Endothelial cell of umbilical vein (primary cell): ENCODE measurements at places on chromosomes 7 and 10.

- H3K27me3 ChIP-seq = peaks cover 5% of the 10 kb centered on the region
- H3K36me3 ChIP-seq = no peaks in the 10 kb centered on the region
- no peak overlapping the region for H3K27ac ChIP-seq
- H3K4me1 ChIP-seq = no peaks in the 10 kb centered on the region
- DNase-seq = no peak
- no peak overlapping the region for H3K4me3 ChIP-seq
Measured at GRCh38 chr10:100119726-100120125, 38.1 kb upstream of the CPN1 start.

GRCh38 chr10:72692744-72692993 is 726 bp downstream of the MCU start:
- DNase-seq = no peak
- peak overlapping the region; percentile 58 for H3K27ac ChIP-seq
- H3K4me1 ChIP-seq = peaks cover 28% of the 10 kb centered on the region
- no peaks in the 10 kb centered on the region for H3K27me3 ChIP-seq
- no peaks in the 10 kb centered on the region for H3K36me3 ChIP-seq

DNA sequence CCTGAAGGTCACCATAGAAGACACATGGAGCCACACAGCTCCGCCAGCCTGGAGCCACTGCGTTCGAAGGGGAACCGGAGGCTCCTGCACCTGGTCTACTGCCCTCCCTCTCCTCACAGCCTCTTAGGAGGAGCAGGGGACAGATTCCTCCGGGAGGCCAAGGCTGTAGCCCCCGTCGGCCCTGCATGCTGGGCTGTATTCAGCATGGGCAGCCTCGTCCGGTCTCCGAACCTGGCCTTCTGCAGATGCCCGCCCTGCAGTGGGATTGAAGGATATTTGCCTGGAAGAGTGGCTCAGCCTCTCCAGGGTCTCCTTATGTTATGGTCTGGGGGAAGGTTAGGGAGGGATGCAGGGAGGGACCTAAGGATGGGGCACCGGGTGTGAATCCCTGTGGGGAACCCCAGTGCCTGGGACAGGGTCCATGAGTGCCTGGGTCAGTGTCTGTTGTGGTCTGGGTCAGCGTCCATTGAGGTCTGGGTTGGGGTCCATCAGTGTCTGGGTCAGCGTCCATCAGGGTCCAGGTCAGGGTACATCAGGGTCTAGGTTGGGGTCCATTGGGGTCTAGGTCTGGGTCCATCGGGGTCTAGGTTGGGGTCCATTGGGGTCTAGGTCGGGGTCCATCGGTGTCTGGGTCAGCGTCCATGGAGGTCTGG is 13.0 kb upstream of the SCART1 start:
- no peak overlapping the region for H3K4me3 ChIP-seq
- DNase-seq = no peak
- H3K27me3 ChIP-seq = no peaks in the 10 kb centered on the region
- H3K36me3 ChIP-seq = no peaks in the 10 kb centered on the region

- no peak overlapping the region for H3K4me3 ChIP-seq
- H3K27me3 ChIP-seq = no peaks in the 10 kb centered on the region
- no peak for DNase-seq
- H3K4me1 ChIP-seq = no peaks in the 10 kb centered on the region
Measured at GRCh38 chr10:118488710-118489497, 106.5 kb downstream of the PRLHR start.

DNA sequence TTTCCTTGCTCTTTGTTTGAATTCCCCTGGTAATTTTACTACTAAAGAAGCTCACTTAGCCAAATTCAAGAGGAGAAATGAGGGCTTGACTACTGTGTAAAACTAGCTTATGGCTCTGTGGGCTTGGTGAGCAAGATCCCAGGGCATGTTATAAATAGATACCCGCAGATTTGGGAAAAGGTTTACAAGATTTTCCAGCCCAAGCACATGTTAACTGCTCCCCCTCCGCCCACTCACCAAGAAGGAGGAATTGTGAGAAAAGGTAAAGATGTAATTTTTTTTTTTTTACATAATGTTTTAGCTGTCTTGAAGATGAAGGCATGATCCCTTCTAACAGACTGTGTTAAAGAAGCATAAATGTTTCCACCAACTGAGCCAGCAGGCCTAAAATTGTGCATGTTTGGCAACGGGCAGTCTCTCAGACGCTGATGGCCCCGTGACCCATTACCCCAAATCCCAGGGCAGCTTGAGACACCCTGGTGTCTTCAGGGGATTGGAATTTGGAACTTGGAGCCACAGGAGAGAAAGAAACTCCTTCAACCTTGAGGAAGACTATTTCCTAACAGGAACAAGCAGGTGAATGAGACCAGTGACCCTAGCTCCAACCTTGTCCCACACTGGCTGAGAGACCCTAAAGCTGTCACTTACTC is 429.8 kb upstream of the CELF2 start:
- no peak overlapping the region for H3K4me3 ChIP-seq
- DNase-seq = no peak
- no peaks in the 10 kb centered on the region for H3K27me3 ChIP-seq
- H3K36me3 ChIP-seq = no peaks in the 10 kb centered on the region

GRCh38 chr7:144403649-144404061 is at the start of gene NOBOX:
TSS of gene NOBOX (minus strand) at chr7:144403693.
- no peaks in the 10 kb centered on the region for H3K4me1 ChIP-seq
- no peaks in the 10 kb centered on the region for H3K36me3 ChIP-seq
- H3K27me3 ChIP-seq = no peaks in the 10 kb centered on the region
- no peak within 1 kb of the TSS for H3K4me3 ChIP-seq
- no peak within 1 kb of the TSS for H3K27ac ChIP-seq

DNA sequence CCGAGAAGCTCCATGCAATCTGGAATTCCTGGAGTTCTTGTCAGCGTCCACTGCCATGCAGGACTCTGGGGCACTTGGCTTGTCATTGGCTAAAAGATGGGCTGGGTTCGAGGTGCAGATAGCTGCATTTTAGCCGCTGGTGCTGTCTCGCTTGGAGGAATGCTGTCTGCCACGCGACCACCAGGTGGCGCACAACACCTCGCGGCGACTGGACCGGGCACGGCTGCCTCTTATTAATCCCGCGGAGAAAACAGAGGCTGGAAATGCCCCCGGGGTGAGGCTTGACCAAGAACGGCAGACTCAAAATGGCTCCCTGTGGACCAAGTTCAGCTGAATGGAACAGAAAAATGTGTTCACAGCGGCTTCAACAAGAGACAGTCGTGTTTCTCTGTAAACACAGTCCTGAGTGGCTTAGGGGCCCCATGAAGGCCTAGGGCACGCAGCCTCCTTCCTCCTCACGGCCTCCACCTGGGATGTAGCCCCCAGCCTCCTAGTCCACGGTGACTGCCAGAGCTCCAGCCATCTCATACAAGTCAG is 46.2 kb downstream of the AOC1 start:
- peak; percentile 57 for DNase-seq
- peaks cover 5% of the 10 kb centered on the region for H3K27me3 ChIP-seq
- H3K27ac ChIP-seq = no peak overlapping the region
- no peaks in the 10 kb centered on the region for H3K4me1 ChIP-seq
- H3K4me3 ChIP-seq = no peak overlapping the region

- H3K4me3 ChIP-seq = no peak overlapping the region
- no peak for DNase-seq
- H3K27me3 ChIP-seq = no peaks in the 10 kb centered on the region
- H3K27ac ChIP-seq = no peak overlapping the region
- no peaks in the 10 kb centered on the region for H3K36me3 ChIP-seq
- peaks cover 2% of the 10 kb centered on the region for H3K4me1 ChIP-seq
Measured at GRCh38 chr10:122286867-122287266, 15.8 kb downstream of the BTBD16 start.

DNA sequence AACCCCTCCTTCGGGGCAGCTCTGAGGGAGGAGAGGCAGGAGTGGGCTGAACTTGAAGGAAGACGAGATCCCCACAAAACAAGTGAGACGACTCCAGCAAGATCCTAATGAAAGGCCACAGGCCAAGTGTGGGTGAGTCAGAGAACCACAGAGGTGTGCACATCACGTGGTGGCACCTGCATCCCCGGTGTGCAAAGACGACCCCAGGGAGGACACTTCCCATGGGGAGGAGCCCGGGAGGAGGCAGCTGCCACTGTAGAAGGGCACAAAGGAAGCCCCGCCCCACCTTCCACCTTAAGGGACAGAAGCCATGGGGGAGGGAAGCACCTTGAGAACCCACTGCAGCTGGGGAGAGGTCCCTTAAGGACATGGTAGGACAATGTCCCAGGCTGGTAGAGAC is 45.7 kb downstream of the ESYT2 start:
- H3K36me3 ChIP-seq = peaks cover 12% of the 10 kb centered on the region
- peak overlapping the region; percentile 4 for H3K27ac ChIP-seq
- peaks cover 12% of the 10 kb centered on the region for H3K4me1 ChIP-seq
- no peak for DNase-seq
- H3K4me3 ChIP-seq = no peak overlapping the region
- H3K27me3 ChIP-seq = no peaks in the 10 kb centered on the region

GRCh38 chr7:434891-435629 is 84.6 kb downstream of the PDGFA start:
- DNase-seq = peak; percentile 18
- H3K4me3 ChIP-seq = no peak overlapping the region
- no peaks in the 10 kb centered on the region for H3K36me3 ChIP-seq
- peaks cover 8% of the 10 kb centered on the region for H3K4me1 ChIP-seq

GRCh38 chr7:140623980-140624379 is 16.6 kb downstream of the DENND2A start:
- no peak overlapping the region for H3K27ac ChIP-seq
- H3K27me3 ChIP-seq = no peaks in the 10 kb centered on the region
- H3K4me1 ChIP-seq = no peaks in the 10 kb centered on the region
- H3K4me3 ChIP-seq = no peak overlapping the region

DNA sequence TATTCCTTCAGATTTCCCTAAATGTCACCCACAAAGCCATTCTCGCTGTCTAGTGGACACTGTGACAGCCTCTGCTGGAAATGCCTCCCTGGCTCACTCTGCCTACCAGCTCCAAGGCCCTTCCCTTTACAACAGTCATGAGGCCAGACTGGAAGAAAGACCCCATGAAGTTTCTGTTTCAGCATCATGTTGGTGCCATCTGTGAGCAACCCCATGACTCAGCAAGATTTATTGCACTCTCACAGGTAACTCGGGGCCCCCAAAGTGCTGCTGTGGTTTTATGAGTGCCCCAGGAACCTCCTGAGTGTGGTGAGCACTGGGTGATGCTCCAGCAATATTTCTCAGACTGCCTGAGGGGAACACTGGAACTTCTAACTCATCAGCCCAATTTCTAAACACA is 218.6 kb downstream of the ZNF33B start:
- no peaks in the 10 kb centered on the region for H3K36me3 ChIP-seq
- no peak overlapping the region for H3K4me3 ChIP-seq
- no peaks in the 10 kb centered on the region for H3K4me1 ChIP-seq

GRCh38 chr7:70614237-70615045 is 517.5 kb upstream of the GALNT17 start:
- no peaks in the 10 kb centered on the region for H3K27me3 ChIP-seq
- H3K4me3 ChIP-seq = no peak overlapping the region
- no peak overlapping the region for H3K27ac ChIP-seq
- no peak for DNase-seq
- no peaks in the 10 kb centered on the region for H3K36me3 ChIP-seq
- H3K4me1 ChIP-seq = no peaks in the 10 kb centered on the region

GRCh38 chr10:23310404-23310803 is 34.2 kb downstream of the C10orf67 start:
- H3K36me3 ChIP-seq = no peaks in the 10 kb centered on the region
- no peak for DNase-seq
- H3K4me3 ChIP-seq = no peak overlapping the region

- no peaks in the 10 kb centered on the region for H3K27me3 ChIP-seq
- H3K36me3 ChIP-seq = no peaks in the 10 kb centered on the region
- no peak overlapping the region for H3K4me3 ChIP-seq
- H3K4me1 ChIP-seq = no peaks in the 10 kb centered on the region
- no peak for DNase-seq
Measured at GRCh38 chr7:118311121-118311836, 86.8 kb downstream of the ANKRD7 start.

DNA sequence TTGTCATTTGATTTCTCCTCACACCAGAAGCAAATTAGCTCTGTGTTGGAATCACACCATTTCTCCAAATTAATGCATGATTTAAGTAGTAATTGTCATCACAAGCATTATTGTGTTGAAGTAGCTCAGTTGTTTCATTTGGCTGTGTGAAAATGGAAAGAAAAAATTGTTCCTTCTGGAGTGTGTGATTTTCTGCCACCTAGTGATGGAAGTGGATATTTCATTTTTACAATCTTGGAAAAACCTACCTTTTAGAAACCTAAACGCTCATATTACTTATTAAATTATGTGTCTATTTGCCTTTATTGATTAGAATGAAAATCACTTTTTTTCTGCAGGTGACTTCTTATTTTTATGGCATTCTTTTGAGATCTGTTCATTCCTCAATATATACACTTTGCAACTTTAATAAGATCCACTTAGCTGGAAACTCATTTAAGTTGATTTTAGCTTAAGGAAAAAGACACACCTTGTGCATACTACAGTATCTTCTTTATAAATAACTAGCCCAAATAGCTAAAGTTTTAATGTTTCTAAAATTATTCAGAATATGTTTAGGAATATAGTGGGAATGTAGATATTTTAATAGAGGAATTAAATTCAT is 50.0 kb downstream of the SRI start:
- no peaks in the 10 kb centered on the region for H3K27me3 ChIP-seq
- DNase-seq = peak; percentile 40
- H3K4me1 ChIP-seq = no peaks in the 10 kb centered on the region
- H3K36me3 ChIP-seq = no peaks in the 10 kb centered on the region

DNA sequence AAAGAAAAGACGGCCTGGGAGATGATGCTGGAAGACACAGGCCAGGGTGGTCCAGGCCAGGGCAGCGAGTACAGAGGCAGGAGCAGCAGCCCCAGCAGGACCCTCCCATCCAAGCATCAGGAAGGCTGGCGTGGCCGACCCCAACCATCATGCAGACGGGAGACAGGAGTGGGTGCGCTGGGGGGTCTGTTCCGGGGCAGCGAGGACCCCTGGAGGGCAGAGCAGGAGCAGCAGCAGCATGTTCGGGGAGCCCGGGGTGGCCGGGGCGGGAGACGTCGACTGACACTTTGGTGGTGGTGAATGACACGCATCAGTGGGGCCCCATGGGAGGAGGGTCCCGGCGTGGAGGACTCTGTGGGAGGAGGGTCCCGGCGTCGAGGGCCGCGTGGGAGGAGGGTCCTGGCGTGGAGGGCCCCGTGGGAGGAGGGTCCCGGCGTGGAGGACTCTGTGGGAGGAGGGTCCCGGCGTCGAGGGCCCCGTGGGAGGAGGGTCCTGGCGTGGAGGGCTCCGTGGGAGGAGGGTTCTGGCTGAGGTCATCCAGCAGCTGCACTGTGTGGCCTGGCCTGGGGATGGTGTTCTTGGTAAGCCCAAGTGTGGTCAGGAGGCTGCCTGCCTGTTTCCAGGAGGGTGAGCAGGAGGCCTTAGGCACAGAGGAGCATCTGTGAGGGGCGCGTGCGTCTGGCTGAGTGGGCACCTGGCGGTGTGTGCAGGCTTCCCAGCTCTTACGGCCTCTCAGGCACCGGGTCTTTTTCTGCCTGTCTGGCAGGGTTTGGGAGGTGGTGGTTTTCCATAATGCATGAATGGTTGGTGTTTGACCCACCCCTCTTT is 38.9 kb downstream of the FAM20C start:
- no peaks in the 10 kb centered on the region for H3K27me3 ChIP-seq
- no peaks in the 10 kb centered on the region for H3K36me3 ChIP-seq
- no peak overlapping the region for H3K27ac ChIP-seq
- DNase-seq = no peak
